ENCODE measurements at places on chromosomes 4 and X. TPM values are rescaled to one million over a fixed set of nuclear protein-coding genes. Genes with fewer than 3 reads are reported as not detected.

TMEM255A gene
- total RNA-seq, result not detected

USP51 gene
- 0.88 TPM for total RNA-seq

PCDH10 gene
- total RNA-seq, result 21.6 TPM

REST gene
- 58.8 TPM for total RNA-seq

TMEM165 gene
- total RNA-seq, result 214 TPM

PPEF2 gene
- under 0.01 TPM for total RNA-seq

ADAM29 gene
- not detected for total RNA-seq

SRPK3 gene
- 0.44 TPM for total RNA-seq

ATP1B4 gene
- not detected for total RNA-seq

AKAP14 gene
- not detected for total RNA-seq

COL25A1 gene
- 0.66 TPM for total RNA-seq

NALF2 gene
- not detected for total RNA-seq

AGTR2 gene
- total RNA-seq, result not detected

MAB21L2 gene
- total RNA-seq, result not detected

GAGE12G gene
- not detected for total RNA-seq

VCX3B gene
- total RNA-seq, result not detected

ELMOD2 gene
- total RNA-seq, result 33.2 TPM

KLHL2 gene
- total RNA-seq, result 20.1 TPM

BTK gene
- not detected for total RNA-seq

ADH6 gene
- not detected for total RNA-seq

FGFBP2 gene
- not detected for total RNA-seq

AIFM1 gene
- total RNA-seq, result 15.9 TPM

ESX1 gene
- total RNA-seq, result not detected

TRPC5OS gene
- not detected for total RNA-seq

SPANXB1 gene
- total RNA-seq, result not detected

ARHGAP36 gene
- not detected for total RNA-seq

PLS3 gene
- total RNA-seq, result 153 TPM

ZFP92 gene
- total RNA-seq, result under 0.01 TPM

DCLK2 gene
- 8.3 TPM for total RNA-seq

GPR50 gene
- not detected for total RNA-seq

MAMLD1 gene
- 1.8 TPM for total RNA-seq

IL13RA2 gene
- total RNA-seq, result 27.8 TPM

ENAM gene
- total RNA-seq, result 0.14 TPM

CT83 gene
- not detected for total RNA-seq

TMEM144 gene
- 4.3 TPM for total RNA-seq

IL3RA gene
- total RNA-seq, result not detected

KIF4A gene
- total RNA-seq, result 24.6 TPM

AKAP17A gene
- 35.5 TPM for total RNA-seq

IRF2 gene
- total RNA-seq, result 37.0 TPM

MAGEA6 gene
- total RNA-seq, result not detected

RASL11B gene
- not detected for total RNA-seq

RADX gene
- total RNA-seq, result not detected

ADH7 gene
- total RNA-seq, result not detected

PDCL2 gene
- total RNA-seq, result not detected

HTR2C gene
- 0.44 TPM for total RNA-seq

DDIT4L gene
- total RNA-seq, result 12.5 TPM

SMARCA1 gene
- 51.0 TPM for total RNA-seq

F9 gene
- not detected for total RNA-seq

P2RY8 gene
- total RNA-seq, result not detected

VCX3A gene
- not detected for total RNA-seq
